ENCODE measurements at places on chromosomes 4 and X.

DNA sequence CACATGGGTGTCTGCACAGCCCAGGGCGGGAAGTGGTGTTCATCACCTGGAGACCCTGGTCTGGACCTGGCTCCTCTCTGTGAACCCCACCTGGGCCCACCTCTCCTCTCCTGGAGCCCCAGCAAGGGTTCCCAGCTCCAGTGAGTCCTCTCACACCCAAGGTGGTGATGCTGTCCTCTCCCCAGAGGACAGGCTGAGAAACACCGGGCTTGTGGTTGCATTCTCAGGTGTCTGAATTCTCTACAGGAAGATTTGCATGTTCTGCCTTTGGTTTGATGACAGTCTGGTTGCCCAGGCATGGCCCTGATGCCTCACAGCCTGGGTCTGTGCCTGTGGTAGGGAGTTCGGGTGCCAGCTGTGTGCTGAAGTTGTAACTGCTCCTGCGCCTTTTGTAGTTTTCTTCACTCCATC, 3.8 kb downstream of the MAEA start:
- no peak for DNase-seq

GRCh38 chr4:146975036-146975435, 29.4 kb upstream of the TTC29 start:
- DNase-seq = no peak

DNA sequence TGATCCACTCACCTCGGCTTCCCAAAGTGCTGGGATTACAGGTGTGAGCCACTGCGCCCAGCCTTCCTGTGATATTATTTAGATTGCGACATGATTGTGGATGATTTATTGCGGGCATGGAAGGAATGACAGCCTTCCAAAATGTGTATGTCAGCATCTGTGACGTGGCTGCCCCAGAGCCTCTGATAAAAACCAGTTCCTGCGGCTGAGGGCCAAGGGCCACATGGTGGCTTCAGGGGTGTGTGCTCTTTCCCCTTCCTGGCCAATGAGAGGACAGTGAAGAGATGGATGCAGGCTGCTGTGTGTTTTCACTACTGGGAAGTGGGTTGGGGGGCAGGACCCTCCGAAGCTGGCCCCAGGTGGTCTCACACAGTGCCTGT, 57.4 kb upstream of the HGFAC start:
- DNase-seq = no peak

DNA sequence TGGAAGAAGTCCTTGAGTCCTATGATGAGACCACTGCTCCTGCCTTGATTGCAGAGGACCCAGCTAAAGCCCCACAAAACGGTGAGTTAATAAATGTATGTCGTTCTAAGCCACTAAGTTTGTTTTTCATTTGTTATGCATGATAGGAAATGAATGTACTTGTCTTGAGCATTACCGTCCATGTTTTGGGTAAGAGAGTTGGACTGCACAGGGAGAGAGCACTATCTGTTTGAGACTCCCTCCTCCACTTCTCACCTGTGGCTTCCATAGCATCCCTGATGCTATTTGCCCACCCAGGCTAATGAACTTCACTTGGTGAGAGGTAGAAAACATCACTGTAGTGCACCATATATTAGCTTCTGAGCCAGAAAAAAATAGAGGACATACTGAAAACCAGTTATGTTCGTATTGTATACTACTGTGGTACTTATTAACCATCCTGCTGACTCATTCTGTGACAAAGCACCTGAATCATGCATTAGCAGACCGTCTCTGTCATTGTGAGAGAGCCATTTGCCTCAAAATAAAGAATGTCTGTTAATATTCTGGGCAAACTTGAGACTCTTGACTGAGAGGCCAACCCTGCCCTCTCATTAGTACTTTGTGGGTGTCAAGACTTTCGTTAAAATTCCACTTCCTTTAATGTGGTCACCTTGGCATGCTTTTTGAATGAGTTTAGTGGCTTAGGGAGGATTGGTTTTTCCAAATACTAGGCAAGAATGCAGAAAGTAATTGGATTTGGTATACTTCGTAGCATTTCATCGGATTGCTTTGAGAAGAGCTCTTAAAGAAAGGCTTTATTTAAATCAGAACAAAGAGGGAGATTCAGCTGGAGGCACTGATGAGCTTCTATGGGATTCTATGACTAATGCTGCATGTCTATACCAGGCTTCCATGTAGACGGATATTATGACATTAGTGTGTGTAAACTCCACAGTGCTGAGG, 99.3 kb upstream of the GRPR start:
- DNase-seq = no peak

DNA sequence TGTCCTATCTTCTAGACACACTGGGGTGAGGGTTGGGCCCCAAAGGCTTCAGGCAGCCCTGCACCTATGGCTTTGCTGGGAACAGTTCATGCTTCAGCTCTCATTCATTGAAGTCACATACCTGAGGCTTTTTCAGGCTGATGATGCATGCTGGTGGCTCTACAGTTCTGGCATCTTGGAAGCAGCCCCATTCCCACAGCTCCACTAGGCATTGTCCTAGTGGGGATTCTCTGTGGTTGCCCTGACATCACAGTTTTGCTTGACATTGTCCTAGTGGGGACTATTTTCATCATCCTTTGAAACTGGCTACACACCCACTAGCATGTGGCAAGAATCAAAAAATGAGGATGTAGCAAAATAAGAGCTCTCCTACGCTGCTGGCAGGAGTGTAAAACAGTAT, 37.7 kb upstream of the C4orf17 start:
- no peak for DNase-seq

- no peak for DNase-seq
These were observed 9.2 kb downstream of the PALLD start for GRCh38 chr4:168506014-168506413.

DNA sequence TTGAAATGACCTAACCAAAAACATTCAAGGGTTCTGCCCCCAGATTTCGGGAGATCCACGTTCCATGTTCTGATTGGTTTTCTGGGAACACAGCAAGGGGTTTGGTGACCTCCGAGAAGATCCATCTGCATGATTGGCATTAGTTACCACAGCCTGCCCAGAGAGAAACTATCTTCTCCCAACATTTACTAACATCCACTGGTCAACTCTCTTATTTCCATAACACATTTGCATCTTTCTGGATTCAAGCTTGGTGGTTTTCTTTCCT, 15.6 kb downstream of the SHOX start:
- no peak for DNase-seq

GRCh38 chr4:6198278-6198677, 2.1 kb downstream of the JAKMIP1 start:
- DNase-seq = peak; percentile 76

- DNase-seq = no peak
These were observed 183.6 kb downstream of the MGST2 start for GRCh38 chr4:139849219-139849618.

- no peak for DNase-seq
These were observed 7.7 kb upstream of the HAND2 start for GRCh38 chr4:173537613-173538147.

GRCh38 chr4:134888156-134888555, 686.6 kb upstream of the PABPC4L start:
- DNase-seq = no peak

DNA sequence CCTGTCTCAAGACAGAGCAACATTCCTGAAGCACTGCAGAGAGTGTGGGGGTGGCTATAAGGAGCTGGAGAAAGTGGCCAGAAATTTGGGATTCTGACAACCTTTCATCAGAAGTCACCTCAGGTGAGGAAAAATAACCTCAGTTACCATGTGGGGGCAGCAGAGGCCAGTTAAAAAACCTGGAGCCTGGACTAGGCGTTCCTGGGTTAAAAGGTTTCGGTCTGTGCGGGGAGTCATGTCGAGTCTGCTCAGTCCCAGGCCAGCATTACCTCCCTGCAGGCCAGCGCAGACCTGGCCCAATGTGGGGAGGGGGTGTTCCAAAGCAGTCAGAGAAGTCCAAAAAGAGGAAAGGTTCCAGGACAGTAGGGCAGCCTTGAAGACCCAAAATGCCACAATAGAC, 10.9 kb upstream of the NALF2 start:
- no peak for DNase-seq

DNA sequence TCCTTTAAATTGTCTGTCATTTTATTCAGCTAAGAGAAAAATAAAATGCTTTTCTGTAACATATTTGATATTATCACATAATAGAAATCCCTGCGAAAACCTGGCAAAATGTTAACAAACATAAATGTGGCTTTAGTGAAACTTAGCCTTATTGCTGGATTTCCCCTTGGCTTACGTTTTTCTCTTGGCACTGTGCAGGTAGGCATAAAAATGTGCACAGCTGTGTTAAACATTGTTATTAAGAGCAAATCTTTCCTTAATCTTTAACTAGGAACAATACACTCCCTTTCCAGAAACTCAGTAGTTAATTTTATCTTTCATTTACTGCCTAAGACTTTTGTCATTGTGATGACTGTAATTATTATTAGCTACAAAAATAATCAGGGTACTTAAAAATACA, 202.4 kb upstream of the GNPDA2 start:
- no peak for DNase-seq

GRCh38 chr4:120750152-120750525, 172.4 kb downstream of the PRDM5 start:
- no peak for DNase-seq

DNA sequence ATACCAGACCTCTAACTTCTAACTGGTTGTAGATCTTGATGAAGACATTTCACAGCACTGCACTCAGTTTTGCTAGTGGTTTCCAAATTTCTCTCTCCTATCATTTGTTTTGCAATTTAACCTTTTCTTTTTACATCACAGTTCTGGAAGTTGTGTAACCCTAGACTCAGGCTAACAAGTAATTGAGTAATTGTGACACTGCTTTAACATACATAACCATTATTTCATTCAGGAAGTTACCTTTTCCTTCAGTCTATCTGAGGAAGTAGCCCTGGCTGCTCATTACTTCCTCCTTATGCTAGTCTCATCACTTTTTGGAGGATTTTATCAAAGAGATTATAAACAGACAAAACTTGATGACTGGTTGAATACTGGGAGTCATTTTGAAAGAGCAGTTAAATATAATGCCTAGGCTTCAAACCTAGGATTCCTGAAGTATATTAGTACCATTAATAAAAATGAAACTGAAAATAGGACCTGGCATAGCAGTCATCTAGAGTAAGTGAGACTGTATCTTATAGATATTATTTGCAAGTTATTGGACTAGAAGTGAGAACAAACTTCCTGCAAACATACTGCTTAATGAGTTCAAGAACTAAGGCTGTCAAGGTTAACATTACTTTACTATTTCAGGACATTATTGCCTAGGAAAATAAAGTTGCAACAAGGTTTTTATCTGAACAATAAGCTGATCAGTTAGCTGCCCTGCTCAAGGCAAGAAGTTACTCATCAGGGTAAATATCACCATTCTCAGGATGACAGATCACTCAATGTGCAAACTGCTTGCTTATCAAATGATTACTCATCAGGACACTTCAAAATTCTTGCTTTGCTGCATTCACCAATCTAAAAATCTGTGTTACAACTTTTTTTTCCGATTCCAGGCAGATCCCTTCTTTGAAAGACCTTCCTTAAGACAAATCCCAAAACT, 25.6 kb upstream of the TEX13C start:
- DNase-seq = no peak

DNA sequence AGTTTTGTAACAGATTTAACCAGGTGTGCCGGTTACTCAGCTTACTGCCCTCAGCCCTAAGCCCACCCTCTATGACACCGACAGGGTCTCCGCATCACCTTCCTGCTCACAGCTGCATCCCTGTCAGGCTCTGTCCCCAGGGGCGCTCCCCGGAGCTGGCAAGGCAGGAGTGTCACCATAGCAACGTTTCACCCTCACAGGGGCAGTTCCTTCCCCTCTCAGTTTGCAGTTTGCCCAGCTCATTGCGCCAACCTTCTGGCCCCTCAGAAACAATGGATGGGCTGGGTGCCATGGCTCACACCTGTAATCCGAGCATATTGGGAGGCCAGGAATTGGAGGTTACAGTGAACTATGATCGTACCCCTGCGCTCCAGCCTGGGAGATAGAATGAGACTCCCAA, 42.6 kb downstream of the RGS12 start:
- DNase-seq = no peak

- DNase-seq = no peak
These were observed 866.3 kb upstream of the PCDH7 start for GRCh38 chr4:29853833-29854232.

DNA sequence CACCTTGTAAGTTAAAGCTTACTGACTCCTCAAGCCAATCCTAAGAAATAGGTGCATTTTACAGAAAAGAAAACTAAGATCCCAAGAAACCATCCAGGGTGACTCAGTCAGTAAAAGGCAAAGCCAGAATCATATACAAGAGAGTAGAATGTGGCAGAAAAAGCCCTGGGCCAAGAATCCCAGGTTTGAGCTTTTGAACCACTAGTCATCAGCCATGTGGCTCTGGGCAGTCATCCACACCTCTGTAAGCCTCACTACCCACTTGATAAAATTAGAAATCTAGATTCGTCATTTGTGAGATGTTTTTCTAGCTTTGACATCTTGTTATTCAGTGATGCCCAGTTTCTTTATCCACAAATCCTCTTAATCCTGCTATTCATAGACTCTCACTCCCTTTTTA, 122.2 kb upstream of the PDE5A start:
- DNase-seq = no peak

- DNase-seq = no peak
These were observed 39.0 kb downstream of the TBC1D19 start for GRCh38 chr4:26622913-26623312.

DNA sequence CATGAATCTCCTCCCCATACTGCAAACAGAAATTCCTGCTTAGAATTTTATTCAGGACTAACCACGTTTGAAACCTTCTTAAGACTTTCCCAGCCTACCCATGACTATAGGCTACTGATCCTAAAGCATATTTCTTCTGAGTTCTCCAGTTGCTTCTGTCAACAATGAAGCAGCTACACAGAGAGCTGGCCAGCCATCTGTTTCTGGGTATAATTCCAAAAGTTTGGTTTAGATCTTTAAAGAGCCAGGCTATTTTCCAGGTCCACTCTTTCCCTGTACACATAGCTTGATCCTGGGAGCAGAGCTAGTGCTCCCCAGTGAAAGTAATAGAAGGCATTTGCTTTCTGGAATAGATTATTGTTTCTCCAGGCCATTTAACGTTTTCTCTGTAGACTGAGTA, 4.0 kb upstream of the ITM2A start:
- DNase-seq = no peak

DNA sequence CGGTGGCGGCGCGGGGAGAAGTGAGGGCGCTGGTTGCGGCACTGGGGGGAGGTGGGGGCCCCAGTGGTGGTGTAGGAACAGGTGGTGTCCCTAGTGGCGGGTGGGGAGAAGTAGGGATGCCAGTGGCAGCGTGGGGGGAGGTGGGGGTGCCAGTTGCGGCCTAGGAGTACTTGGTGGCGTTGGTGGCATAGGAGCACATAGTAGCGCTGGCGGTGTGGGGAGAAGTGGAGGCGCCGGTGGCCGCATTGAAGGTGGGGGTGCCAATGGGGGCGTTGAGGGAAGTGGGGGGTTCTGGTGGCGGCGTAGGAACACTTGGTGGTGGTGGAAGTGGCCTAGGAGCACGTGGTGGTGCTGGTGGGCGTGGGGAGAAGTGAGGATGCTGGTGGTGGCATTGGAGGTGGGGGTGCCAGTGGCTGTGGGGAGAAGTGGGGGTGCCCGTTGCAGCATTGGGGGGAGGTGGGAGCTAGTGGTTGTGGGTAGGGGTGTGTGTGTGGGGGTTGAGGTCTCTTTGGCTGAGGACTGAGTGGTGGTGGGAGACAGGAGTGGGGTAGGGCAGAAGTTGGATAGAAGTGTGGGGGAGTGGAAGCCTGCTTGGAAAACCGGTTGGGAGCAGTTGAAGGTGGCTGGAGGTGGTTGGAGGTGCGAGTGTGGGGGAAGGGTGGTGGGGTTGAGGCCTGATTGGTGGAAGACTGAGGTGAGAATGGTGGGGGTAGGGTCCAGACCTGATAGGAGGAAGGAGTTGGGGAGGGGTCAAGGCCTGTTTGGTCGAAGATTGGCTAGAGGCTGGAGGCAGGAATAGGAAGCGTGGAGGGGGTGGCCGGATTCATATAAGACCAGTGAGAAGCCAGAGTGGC, 1.1 kb downstream of the GCNA start:
- DNase-seq = no peak

- no peak for DNase-seq
These were observed 407 bp downstream of the IL13RA1 start for GRCh38 chrX:118727686-118728339.

Data from stimulated activated CD8-positive, alpha-beta memory T cell treated with anti-CD3 and anti-CD28 coated beads, Interleukin-15, amount 100 ng/mL, for 48 hours (primary cell).